ENCODE measurements at places on chromosomes 5 and 9.
A peak's percentile ranks its signal among the peaks of the same experiment; 100 is the strongest.

- DNase-seq, result peak; percentile 52
Measured at GRCh38 chr5:125583321-125584139, 837.1 kb upstream of the ZNF608 start.

- peak; percentile 8 for DNase-seq
Measured at GRCh38 chr5:145056800-145057199, 778.3 kb downstream of the PRELID2 start.

DNA sequence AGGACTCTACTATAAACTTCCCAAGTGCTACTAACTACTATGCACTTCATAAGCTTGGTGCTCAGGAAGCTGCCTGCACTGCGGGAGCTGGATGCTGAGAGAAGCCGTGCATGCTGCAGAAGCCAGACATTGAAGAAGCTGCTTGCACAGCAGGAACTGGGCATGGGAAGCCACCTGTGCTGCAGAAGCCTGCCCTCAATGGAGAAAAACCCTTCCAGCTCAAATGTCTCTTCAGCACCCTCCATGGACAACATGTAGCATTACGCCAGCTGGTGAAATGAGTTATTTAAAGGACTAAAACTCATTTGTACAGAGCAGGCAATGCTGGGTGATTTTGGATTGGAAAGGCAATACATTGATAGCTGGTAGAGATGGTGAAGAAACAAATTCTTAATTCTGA lies 247.2 kb downstream of the KIF4B start:
- no peak for DNase-seq

DNA sequence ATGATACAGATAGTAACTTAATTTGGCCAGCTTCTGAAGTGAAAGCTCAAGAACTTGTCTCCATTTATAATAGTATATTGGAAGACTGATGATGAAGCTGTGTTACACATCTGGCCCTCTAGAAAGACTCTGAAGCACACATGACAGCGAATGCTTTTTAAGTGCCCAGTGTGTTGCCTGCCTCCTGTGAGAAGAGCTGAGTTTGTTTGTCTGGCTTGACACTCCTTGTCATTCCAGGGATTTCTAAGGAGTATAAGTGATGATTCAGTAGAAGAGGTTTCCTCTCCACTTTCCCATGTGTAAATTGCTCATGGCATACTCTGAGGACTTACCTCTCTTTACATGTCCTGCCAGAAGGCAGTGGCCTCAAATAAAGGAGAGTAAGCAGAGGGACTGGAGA lies 30.4 kb upstream of the LRRTM2 start:
- DNase-seq, result peak; percentile 76

DNA sequence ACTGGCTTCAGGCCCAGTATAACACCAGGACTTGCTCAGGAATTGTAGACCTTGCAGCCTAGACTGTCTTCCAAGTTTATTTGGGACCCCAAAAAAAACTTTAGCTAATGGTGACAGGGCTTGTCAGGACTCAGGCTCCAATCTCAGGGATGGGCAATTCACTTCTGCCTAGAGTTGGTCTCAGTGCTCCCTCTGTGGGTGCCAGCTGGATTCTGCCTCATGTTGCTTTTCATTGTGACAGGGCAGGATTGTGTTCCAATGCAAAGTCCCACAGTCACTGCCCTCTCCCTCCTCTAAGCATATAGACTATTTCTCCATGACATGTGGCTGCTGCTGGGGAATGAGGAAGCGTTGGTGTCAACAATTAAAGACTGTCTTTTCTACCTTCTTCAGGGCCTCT lies 174.7 kb downstream of the CYLC2 start:
- DNase-seq, result no peak

DNA sequence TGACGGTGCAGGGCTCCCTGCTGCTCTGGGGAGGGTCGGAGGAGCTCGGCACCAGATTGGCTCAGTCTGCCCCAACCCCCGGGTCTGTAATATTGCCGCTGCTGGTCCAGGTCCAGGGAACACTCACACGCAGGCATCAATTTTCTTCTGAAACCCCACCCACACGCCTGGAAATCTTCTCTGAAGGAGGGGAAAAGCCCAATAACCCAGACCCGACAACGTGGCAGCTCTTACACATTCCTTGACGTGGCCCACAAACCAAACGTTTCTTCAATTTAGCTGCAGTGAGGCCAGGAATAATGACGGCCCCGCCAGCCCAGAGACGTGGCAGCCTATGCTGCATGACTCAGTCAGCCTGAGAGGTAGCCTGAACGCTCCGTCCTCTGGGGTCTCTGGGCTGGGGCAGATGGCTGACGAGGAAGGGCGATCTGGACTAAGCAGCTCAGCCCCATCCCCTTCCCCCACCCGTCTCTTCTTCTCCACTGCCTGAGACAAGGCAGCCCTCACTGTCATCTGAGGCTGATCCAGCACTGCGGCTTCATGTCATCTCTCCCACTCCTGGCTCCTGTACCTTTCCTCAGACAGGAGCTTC lies 9.9 kb upstream of the SPARC start:
- peak; percentile 100 for DNase-seq

DNA sequence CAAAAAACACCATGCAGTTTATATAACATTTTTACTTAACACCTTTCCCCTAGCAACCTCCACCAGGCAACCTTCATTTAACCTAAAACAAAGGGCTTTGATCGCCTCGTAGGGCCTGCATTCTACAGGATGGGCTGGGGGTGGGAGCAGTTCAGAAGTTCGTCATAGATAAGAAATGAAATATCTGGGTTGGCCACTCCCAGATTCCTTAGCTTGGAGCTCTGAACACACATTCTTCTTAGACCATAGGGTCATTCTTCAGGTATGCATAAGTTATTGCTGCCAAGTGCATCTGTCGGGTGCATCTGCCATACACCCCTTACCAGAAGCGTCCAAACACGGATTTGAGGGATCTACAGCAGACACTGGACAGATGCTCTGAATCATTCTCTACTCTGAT lies 4.3 kb upstream of the SLC22A5 start:
- DNase-seq, result peak; percentile 84

- no peak for DNase-seq
Measured at GRCh38 chr9:89236955-89237573, 58.4 kb upstream of the SHC3 start.

DNA sequence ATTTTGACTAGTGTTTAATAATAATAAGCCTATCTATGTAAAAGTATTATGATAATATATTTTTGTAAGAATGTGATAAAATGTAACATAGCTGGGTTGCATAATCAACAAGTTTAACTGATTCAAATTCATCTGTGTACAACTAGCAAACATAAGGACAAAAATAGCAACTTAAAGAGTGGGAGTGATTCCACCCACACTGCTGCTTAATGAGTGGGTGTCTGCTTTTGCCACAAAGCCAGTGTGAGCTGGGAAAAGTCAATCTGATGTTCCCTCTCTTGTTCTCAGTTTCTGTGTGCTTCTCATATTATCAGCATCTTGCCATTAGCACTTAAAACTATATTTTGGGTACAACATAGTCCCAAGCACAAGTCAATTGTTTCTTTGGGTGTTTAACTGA lies 111.1 kb upstream of the DPYSL3 start:
- DNase-seq, result no peak

DNA sequence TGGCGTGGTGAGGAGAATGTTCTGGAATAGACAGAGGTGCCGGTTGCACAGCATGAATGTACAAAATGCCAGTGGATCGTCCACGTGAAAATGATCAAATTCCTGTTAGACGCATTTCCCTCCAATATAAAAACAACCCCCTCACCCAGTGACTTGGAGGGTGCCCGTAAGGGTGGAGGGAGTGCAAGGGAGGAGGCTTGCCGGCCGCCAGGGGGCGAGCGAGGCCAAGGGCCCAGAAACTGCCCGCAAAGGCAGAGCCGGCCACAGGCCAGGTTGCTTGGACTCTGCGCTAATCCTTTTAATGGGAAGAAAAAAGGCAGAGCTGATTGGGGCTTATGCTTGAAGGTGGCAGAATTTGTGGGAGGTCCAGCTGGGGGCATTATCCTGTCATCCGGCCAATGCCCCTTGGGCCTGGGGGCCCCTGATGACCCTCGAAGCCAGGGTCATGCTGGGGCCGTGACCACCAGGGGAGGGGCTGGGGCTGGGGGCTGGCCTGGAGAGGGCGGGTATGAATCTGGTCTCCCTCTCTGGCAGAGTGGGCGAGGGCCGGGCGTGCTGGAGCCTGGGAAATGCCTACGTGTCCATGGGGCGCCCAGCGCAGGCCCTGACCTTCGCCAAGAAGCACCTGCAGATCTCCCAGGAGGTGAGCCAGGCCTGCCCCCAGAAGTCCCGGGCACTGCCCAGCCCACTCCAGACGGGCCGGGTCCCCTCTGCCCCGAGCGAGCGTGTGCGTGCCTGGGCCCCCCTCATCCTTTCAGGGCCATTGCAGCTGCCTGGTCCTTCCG lies 12.0 kb downstream of the GPSM1 start:
- DNase-seq, result no peak

GRCh38 chr5:117713585-117714198 lies 1139.1 kb upstream of the SEMA6A start:
- no peak for DNase-seq

- DNase-seq, result peak; percentile 66
Measured at GRCh38 chr5:78899922-78900362, 85.2 kb downstream of the ARSB start.

DNA sequence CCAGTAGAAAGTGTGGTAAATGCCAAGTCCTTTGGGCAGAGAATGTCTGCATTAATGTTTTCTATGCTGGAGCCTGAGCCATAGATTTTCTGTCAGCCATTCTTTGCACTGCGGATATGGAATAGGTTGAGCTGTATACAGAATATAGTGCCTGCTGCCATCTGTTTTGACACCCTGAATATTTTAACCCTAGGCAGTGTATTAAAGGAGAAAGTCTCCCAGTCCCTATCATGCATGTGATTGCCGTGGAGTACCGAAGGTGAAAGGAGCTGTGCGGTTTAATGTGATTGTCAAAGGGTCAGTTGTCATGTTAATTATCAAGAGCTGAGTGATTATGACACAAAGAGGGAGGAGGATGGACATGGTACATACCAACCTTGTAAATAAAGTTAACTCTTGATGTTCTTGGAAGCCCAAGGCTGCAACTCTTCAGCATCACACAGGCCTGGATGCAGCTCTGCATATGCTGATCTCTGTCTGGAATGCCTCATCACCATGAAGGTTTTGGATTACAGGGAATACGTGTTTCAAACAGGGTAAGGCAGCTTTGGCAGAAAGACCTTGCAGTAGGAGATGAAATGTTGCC lies 247.1 kb upstream of the ELAVL2 start:
- DNase-seq, result no peak

DNA sequence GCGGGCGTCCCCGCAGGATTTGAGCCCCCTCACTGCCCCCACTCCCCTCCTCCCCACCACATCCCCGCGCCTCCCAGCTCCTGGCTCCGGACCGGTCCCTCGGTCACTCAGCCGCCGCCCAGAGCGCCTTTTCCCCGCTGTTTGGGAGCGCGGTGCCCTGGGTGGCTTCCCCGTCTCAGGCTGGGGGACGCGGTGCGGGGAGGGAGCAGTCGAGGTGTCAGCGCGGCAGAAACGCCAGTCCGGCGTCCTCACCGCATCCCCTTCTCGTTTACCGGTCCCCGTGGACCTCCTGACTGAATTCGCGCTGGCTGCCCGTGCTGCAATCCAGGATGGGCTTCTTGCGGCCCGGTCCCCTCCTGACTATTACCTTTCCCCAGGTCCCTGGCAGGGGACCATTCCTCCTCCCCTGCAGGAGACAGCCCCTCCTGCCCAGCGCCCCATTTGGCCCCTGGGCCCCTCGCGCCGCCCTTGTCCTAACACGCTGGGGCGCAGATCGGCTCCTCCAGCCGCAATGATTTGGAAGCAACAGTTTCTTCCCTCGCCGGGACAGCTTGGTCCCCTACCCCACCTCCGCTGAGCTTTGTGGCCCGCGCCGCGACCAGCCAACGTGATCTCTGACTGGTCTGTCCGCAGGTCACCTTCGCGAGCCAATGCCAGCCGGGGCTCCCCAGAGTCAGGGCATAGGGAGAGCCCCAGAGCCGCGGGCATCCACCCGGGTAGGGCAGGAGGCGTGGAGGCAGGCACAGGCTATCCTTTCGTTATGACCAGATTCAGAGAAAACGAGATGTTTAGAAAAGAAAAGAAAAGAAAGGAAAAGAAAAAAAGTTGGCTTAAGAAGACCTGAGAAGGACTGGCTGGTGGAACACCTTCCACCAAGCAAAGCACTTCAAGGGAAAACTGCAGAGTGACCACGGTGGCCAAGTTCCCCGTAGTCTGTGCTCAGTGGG lies 1.2 kb downstream of the ANKRD33B start:
- no peak for DNase-seq

DNA sequence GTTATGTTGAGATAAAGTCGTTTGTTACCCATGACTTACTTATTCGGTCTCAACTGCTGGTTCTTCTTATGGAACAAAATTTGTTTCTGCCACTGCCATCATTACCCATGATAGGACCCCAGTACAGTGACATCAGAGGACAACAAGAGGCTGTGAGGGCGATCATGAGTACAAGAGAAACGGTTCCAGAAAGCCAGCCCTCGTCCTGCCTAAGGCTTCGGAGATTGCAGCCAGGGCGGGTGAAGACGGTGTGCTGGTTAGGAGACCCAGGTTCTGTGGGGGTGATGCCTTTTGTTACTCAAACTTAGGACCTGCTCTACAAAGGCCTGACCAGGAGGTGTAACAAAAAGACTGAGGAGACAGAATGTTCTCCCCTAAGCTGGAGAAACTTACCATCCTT lies 10.9 kb downstream of the FYB1 start:
- DNase-seq, result no peak

- DNase-seq, result no peak
Measured at GRCh38 chr9:38334234-38334633, 58.3 kb upstream of the ALDH1B1 start.

DNA sequence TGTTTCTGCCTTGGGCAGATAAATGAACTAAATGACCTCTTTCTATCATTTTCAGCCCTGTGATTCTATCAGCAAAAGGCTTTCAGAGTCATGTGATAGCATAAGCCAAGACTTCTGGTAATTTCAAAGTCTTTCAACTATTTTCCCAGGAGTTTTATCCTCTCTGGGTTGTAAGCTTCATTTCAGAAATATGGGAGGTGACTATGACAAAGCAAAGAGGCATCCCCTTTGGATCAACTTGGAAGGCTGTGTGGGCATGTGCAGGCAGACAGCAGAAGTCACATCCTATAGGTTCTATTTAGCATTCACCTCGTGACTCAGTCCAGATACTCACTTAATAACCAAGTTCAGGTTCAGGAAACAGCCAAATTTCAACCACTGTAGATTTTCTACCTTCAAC lies 149.0 kb upstream of the FST start:
- DNase-seq, result peak; percentile 84

DNA sequence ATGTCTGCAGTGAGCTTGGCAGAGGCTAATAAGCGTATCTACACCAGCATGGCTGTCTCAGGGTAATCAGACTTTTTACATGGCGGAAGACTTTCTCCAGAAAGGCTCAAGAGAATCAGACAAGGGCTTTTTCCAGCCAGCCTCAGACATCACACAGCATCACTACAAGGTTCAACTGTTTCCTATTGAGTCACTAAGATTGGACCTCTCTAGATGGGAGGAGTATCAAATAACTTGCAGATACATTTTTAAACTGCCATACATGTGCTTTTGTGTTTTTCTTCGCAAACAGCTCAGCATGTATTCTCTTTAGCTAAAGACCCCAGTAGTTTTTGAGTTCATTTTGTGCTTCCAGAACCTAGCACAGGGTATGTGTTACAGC lies 22.9 kb upstream of the PIK3R1 start:
- DNase-seq, result no peak

GRCh38 chr5:68140763-68141162 lies 74.8 kb upstream of the PIK3R1 start:
- DNase-seq, result no peak

GRCh38 chr9:72394066-72394465 lies 29.1 kb upstream of the ZFAND5 start:
- no peak for DNase-seq

GRCh38 chr5:42807722-42808447 lies 3.8 kb downstream of the SELENOP start:
- DNase-seq, result no peak

All from fibroblast of skin of abdomen (primary cell).